RKO (cell line): ENCODE measurements at places on chromosomes 12 and 14.

DNA sequence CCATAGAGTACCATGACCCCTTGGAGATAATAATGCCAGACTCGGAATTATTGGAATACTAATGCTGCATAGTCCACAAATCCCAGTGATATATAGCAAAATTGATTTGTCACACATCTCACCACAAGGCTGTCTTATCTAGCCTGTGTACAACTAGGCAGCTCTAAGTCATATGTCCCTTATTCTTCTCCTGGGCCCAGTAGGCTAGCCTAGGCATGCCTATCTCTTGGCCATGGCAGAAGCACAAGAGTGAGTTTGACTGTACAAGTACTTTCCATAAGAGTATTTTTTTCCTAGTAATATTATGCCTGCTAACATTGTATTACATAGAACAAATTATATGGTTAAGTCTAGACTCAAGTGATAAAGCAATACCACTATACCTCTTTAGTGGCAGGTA is 1122.1 kb upstream of the SEL1L start:
- no peak for DNase-seq

GRCh38 chr12:47987411-47988072 is 16.7 kb downstream of the COL2A1 start:
- DNase-seq: no peak

- no peak for DNase-seq
Observed at GRCh38 chr12:78035901-78036606, 205.4 kb downstream of the NAV3 start.

- DNase-seq: no peak
Observed at GRCh38 chr12:104721039-104721405, 237.1 kb downstream of the SLC41A2 start.

GRCh38 chr12:79895804-79896203 is 39.1 kb downstream of the PPP1R12A start:
- no peak for DNase-seq

DNA sequence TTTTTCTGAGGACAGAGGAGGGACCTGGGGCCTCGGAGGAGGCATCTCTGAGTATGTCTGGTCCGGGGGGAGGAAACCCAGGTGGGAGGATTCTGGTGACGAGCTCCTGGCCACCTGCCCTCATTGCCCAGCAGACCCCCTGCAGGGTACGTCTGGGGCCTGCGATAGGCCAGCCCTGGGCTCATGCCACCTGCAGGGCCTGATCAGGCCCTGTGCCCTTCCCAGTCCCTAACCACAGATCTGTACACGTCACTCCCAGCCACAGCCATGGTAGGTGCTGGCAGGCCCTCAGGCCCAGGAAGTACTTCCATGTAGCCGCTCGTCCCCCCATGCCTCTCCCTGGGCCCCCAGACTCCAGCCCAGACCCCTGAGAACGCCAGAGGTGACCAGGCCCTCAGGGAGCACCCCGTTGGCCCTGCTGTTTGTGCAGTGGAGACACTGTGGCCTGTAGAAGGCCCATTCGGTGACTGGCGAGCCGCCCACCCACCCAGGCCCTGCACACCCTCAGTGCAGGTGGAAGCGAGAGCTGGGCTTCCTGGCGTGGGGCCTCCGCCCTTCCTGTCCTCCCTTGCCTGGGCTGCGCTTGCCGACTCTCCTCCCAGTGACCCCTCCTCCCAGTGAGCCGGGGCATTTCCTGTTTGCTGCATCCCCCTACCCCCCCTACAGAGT is 5.7 kb downstream of the INF2 start:
- no peak for DNase-seq

- DNase-seq: no peak
Observed at GRCh38 chr14:67242168-67242420, 859 bp downstream of the PALS1 start.

GRCh38 chr12:88665071-88665470 is 84.8 kb upstream of the KITLG start:
- no peak for DNase-seq

- no peak for DNase-seq
Observed at GRCh38 chr14:74239848-74240793, 872 bp downstream of the VSX2 start.

DNA sequence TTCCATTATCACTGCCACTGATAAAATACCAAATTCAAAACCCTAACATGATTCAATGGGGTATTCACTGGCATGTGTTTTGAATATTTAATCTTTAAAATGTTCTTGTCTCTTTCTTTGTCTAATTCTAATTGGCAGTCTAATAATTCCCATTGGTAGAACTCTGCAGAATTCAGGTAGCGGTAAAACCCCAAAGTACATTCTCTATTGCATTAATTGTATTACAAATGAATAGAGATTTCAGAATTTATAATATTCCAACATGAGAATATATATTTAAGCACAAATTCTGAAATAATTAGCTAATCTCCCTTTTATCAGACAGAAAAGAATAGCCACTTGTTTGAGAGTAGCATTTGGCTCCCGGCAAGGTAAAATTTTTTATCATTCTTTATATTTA is at the start of gene OR4N5:
Gene OR4N5 (plus strand): TSS at position 301 of the 400 bp plus-strand sequence. CDS start 4,916 bp downstream, outside the sequence.
- DNase-seq: no peak

GRCh38 chr12:130860311-130860710 is 11.6 kb upstream of the RAN start:
- DNase-seq: no peak

GRCh38 chr14:104152686-104153393 is 14.5 kb downstream of the KIF26A start:
- DNase-seq: no peak

DNA sequence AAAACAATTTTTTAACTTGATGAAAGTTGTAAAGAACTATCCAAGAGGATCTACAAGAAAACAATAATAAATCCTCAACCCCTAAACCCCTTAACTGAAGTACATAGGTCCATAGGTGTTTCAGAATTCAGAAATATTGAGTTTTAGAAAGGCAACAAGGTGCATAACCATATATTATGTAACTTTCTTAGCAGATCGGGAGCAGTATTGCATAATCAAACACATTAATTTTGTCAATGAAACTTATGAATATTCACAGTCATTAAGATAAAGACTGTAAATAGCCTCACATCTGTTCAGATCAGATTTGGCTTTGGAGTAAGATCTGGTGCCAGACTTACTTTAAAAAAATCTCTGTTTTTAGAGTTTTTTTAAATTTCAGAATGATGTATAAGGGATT is 647.1 kb upstream of the FLRT2 start:
- no peak for DNase-seq

- peak; percentile 73 for DNase-seq
Observed at GRCh38 chr12:40010899-40011774, 94.7 kb downstream of the SLC2A13 start.

DNA sequence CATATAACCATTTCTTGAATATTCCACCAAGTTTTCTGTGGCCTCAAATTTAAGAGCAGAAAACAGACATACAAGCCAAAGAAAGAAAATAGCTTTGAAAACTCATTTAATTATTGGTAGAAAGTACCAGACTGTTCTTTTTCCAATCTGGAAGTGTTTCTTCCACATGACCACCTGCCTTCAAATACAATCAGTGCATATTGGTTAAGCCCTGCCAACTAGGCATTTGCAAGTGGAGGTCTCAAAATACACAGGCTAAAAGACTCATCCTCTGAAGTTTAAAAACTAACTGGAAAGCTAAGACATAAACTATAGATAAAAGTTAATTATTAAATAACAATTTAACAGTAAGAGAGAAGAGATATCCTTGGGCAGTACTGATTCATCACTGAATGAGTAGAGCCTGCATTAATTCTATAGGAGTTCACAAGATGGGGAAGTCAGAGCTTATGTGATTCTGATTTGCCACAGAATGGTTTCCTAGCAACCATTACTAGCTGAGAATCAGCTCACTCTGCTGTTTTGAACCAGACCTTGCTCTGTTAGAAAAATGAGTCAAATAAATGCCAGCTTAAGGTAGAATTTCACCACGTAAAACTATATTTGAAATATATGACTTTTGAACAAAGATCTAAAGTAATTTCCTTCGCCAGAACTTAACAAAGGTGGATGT is 433.8 kb downstream of the FUT8 start:
- no peak for DNase-seq

DNA sequence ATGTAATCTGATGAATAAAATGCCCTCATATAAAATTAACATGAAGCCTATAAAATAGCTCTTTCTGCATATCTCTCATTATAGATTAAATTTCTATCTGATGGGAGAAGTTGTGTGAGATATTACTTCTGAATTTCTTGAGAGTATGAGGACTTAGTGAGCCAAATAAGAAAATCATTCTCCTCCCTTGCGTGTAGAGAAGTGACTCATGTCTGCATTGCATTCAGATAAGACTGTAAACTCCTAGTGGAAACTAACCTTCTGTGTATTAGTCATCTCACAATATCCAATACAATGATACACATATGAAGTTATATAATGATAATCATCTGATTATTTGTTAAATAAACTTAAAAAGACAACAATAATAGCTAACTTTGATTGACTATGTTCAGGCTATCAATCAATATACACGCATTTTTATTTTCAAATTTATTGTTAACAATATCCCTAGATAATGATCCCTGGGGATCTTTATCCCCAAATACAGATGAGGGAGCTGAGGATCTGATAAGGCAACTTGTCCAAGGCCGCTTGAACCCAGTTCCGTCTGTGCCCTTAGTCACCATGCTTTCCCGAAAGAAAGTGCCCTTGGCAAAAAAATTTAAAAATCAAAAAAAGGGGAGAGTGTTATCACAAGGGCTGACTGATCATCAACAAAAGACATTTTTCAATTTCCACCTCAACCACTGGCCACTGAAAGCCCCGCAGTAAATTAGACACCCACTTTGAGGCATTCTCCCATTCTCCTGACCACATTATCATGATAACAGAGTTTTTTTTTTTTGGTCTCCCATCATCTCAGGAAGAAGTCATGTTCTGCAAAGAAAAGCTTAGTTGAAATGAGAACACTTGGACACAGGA is 189.2 kb upstream of the RASSF8 start:
- DNase-seq: peak; percentile 65

GRCh38 chr14:55404173-55404854 is 7.3 kb downstream of the ATG14 start:
- DNase-seq: no peak

DNA sequence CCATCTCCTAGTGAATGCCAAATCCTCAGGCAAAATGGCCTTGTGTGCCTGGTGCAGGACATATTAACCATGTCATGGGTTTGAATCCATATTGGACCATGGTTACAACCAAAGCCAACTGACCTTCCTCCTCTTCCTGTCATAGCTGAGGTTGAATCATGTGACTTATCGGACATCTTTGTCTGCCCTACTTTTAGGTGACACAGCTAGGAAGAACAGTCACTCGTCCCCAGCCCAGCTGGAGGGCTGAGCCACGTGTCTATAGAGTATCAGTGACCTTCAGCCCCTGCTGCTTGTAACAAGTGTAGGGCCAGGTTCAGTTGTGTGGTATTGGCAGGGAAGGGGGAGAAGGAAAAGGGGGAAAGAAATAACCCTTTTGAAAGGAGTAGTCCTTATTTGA is 225.2 kb downstream of the KTN1 start:
- DNase-seq: no peak

DNA sequence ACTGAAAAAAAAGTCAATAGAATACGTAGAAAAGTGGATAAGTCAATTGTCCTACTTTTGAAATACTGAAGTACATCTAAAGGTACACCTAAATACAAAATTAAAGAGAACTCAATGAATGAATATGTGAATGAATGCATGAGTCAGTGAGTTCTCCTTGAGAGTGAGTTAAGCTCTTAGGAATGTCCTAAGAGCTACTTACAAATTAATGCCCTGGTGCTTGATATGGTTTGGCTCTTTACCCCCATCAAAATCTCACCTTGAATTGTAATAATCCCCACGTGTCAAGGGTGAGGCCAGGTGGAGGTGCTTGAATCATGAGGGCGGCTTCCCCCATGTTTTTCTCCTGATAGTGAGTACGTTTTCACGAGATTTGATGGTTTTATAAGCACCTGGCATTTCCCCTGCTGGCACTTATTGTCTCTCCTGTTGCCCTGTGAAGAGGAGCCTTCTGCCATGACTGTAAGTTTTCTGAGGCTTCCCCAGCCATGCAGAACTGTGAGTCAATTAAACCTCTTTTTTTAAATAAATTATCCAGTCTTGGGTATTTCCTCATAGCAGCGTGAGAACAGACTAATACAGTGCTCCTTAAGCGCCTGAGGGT is 192.2 kb upstream of the ARHGAP5 start:
- DNase-seq: peak; percentile 29

- peak; percentile 26 for DNase-seq
Observed at GRCh38 chr12:13347241-13348043, 150.9 kb downstream of the EMP1 start.

GRCh38 chr12:41466300-41466699 is 278.2 kb downstream of the PDZRN4 start:
- no peak for DNase-seq

GRCh38 chr12:4819654-4820053 is 90.1 kb upstream of the KCNA1 start:
- peak; percentile 8 for DNase-seq

DNA sequence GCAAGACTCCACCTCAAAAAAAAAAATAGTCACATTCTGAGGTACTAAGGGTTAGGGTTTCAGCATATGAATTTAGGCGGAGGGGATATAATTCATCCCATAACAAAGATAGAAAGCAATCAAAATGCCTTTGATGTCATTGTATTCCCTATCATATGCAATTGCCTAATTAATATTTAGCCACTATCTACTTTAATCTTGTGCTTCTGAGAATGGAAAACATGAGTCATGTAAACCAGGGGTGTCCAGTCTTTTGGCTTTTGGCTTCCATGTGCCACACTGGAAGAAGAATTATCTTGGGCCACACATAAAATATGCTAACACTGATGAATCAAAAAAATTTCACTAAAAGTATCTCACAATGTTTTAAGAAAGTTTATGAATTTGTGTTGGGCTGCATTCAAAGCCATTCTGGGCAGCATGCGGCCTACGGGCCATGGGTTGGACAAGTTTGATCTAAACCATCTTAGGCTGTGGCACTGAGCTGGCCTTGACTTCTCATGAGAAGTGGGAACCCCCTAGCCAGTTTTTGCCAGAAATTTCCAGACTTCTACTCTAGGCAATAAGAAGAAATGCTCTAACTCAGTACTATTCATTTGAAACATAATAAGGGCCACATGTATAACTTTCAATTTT is 219.8 kb downstream of the PTPRO start:
- DNase-seq: no peak

DNA sequence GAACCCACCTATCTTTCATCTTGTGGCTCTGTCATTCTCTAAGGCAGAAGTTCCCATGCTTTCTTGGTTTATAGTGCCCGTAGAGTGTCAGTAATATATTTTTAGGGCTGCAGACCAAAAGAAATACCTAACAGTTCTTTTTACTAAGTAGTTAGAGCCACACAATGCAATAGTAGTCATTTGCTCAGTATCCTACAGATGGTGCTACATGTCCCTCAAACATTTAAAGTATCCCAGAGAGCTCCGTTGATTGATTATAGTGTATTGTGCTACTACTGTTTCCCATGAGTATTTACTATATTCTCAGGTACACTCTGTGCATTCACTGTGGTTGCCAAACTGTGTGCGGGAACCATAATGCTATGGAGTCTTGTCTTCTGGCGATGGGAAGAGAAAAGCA is 4.7 kb upstream of the PLBD1 start:
- peak; percentile 15 for DNase-seq

GRCh38 chr14:60563113-60563512 is 54.2 kb downstream of the SIX6 start:
- DNase-seq: no peak
